Left colon (tissue), 2 donors: ENCODE measurements at places on chromosomes 16 and 17.

GRCh38 chr17:9273428-9274391 lies 252.4 kb downstream of the NTN1 start:
- DNase-seq: no peak

DNA sequence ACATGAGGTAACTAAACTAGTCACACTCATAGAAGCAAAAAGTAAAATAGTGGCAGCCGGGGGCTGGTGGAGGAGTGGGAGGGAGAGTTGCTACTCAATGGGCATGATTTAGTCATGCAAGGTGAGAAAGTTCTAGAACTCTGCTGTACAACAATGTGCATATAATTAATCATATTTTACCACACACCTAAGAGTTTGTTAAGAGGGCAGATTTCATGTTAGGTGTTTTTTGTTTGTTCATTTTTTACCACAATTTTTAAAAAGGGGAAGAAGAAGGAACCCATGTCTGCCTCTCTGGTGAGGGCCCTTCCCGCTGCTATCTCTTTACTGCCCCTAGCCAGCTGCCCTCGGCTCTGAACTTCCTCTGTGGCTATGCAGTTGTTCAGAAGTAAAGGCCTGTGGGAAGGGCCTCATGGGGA lies 11.2 kb downstream of the CD300LB start:
- DNase-seq: peak; percentile 16

- DNase-seq: no peak
These were observed 15.3 kb downstream of the MLYCD start for GRCh38 chr16:83914091-83914710.

- DNase-seq: no peak
These were observed 254.1 kb upstream of the KCNJ16 start for GRCh38 chr17:69820876-69821473.

- no peak for DNase-seq
These were observed 4.7 kb upstream of the BEAN1 start for GRCh38 chr16:66422366-66422765.

GRCh38 chr17:27915709-27916108 lies 22.5 kb upstream of the LYRM9 start:
- DNase-seq: no peak

DNA sequence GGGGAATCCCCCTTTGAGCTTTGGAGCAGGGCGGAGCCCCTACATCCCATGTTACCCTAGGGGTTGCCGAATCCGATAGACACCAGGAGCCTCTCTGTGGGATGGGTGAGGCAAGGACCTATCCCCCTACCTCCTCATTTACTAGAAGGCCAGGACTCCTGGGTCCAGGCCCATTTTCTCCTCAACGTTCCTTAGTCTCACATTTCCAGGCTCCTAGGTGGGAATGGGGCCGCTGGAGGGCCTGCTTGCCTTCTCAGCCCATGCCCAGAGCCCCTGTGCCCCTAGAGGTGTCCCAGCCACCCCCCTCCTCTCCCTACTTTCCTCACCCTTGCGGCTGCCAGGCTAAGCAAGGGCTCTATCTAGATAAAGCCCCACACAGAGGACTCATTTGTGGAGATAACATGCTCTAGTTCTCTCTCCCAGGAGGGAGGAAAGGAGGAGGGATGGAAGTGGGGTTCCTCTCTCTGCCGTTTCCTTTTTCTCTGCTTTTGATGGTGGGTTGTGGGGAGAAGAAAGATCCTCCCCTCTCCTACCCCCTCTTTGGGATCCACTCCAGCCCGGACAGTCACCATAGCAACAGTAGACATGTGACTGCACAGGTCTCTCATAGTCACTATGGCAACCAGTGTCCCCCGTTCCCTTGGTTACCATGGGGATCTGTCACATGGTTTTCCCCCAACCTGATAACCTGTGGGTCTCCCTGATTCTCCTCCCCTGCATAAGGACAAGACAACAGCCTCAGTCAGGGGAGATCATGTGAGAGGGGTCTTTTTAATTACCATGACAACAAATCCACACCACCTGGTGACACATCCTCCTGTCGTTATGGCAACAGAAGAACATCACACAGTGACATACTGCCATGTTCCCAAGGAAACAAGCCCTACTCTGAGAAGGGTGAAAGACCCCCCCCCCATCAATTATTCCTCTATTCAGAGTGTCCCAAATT lies 5.2 kb downstream of the CACNA1G start:
- DNase-seq: no peak

DNA sequence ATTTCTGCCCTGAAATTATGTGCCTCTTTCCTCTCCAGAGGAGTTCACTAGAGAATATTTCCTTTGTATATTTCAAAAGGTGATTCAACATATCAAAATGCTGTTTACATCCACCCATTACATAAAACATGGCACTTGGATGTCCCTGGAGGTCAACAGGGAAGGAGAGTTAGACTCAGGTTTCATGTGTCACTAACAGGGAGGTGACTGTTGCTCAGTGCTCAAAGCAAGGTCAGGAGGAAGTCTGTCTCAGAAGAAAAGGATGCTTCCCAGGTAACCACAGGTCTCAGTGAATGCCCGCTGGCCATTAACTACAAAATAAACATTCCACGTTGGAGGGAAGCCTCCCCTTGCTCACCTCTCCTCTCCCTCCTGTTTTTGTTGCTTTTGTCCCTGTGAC lies 198.6 kb downstream of the AXIN2 start:
- DNase-seq: no peak

DNA sequence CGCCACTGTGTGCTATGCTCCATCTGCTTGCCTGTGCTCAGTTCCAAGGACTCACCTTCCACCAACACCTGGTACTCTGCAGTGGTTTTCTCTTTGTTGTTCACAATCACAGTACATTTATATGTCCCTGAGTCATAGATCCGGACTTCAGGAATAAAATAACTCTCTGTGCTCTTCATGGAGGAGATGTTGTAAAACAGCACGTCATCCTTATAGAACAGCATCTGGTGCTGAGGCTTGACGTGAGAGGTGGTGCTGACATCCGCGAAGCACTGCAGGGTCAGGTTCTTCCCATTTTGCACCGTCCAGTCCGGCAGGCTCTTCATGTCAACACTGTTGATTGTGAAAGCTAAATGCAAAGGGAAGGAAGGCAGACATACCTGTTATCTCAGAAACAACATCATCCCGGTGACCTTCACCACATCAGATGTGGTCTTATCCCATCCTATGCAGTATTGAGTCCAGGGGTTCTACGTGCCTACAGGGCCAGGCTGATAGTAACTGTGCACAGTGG lies 12.8 kb downstream of the PECAM1 start:
- no peak for DNase-seq

DNA sequence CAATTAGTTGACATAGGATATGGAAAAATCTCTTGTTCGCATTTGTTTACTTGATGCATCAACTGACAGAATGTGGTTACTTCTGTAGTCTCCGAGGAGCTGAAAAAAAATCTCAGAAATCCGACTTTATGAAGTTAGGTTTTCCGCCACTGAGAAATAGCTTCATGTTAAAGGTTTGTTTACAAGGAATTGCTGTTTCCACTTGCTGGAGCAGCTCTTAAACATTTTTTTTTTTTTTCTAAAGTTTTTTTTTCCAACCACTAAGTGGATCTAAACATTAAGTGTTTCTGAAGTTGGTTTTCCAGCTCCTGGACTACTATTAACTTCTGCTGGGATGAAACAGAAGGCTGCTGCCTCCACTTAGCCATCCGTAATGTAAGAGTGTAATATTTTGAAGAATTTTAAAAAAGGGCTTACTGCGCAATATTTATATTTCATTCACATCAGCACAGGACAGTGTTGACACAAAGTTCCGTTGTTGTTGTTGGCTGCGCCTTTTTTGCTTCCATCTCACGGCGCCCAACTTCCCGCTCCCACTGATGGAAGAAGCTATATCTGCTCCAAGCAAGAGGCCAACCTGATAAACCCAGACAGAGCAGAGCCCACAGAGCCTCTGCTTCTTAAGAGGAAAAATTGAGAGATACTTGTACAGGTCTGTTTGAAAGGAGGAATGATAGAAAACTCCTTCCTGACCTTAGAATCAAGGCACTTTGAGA lies 167.7 kb upstream of the KCNJ16 start:
- no peak for DNase-seq

GRCh38 chr17:67358612-67359011 lies 7.8 kb downstream of the PSMD12 start:
- DNase-seq: no peak

DNA sequence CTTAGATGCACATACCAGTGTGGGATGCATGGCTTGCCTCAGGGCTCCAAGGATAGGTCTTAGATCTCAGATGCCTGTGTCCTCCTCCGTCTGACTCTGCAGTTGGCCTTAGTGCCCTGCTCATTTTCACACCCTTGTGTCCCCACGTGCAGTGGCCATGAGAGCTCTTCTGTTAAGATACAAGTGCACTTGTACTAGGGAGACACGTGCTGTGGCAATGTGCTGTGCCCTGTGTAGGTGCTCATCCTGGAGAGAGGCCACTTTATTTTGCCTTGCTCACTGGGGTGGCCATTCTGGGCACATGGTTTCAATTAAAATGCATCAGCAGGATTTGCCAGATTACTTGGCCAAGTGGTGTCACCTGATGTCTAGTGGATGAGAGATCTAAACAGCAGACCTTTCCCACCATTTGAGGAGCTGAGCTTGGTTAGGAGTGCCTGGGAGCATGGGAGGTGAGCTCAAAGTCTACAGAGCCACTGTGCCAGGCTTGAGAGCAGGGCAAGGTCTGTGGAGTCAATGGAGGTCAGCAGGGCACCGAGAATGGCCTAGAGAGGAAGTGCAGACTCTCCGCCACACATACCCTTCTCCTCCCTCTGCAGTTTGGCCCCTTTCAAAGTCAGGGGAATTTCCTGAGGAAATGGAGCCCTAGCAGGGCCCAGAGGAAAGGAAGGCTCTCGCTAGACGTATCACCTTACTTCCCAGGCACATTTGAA lies 25.2 kb upstream of the SMPD3 start:
- no peak for DNase-seq

- no peak for DNase-seq
These were observed 238.3 kb downstream of the XYLT1 start for GRCh38 chr16:17232487-17232886.

GRCh38 chr17:18999911-19000310 lies 4.7 kb downstream of the FAM83G start:
- DNase-seq: no peak

GRCh38 chr17:30093463-30094147 lies 23.0 kb upstream of the NSRP1 start:
- DNase-seq: no peak

GRCh38 chr17:48427598-48427997 lies 2.4 kb downstream of the SKAP1 start:
- DNase-seq: no peak

DNA sequence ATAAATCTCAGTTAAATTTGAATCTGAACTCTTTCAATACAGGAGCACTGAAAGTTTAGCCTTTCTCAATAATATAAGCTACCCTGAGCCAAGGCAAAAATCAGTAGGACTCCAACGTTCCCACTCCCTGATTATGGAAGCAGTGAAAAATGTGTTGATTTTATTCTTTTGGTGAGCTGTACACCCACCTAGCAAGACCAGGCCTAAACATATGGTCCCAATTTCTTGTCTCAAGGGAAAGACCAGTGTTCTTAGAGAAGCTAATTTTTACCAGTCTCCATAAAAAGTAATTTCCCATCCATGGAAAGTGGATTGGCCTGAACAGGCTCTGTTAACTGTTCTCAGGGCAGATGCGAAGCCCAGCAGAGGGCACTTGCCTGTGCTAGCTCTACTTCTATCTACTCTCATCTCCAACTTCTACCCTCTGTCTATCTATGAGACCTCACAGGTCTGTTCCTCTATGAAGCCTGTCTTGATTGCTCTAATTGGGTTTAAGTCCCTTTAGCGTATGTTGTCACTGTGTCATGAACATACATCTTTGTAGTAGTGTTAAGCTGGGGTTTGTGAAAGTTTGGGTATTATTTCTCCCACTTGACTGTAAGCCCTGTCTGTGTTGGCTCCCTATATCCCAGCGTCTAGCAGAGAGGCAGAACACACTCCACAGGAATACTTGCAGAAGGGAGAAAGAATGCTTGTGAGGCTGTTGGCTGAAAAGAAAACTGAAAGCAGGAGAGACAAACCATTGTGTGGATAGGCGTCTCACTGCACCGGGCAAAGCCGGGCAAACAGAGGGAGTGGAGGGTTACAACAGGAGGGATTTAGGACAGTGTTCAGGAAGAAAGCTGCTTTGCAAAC lies 167.1 kb upstream of the MAF start:
- peak; percentile 48 for DNase-seq

DNA sequence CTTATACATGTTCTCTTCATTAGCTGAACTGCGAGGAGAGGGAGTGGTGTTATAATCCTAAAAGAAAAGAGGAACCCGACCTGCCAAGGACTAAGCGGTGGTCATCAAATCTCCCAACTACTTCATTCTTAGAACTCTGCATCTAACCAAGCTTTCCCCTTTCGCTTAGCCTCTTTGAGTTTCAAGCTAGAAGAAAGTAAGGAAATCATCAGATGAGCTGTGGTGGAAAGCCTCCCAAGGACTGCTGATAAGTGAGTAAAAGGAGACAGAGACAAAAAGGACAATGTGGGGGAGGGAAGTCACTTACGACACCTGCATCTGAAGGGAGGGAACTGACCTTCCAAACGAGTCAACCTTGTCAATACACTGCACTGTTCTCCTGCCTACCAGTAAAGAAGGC lies 121.3 kb downstream of the TRIM37 start:
- no peak for DNase-seq

DNA sequence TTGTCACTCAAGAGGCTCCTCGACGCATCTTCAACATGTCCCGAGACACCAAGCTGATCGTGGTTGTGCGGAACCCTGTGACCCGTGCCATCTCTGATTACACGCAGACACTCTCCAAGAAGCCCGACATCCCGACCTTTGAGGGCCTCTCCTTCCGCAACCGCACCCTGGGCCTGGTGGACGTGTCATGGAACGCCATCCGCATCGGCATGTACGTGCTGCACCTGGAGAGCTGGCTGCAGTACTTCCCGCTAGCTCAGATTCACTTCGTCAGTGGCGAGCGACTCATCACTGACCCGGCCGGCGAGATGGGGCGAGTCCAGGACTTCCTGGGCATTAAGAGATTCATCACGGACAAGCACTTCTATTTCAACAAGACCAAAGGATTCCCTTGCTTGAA lies 101.0 kb downstream of the HS3ST2 start:
- DNase-seq: no peak

- peak; percentile 63 for DNase-seq
These were observed 2.5 kb downstream of the TTLL6 start for GRCh38 chr17:48814504-48814903.

GRCh38 chr16:22924492-22924891 lies 110.5 kb downstream of the HS3ST2 start:
- DNase-seq: no peak

GRCh38 chr17:44925731-44926697 lies 10.7 kb upstream of the GFAP start:
- no peak for DNase-seq

GRCh38 chr16:23105309-23105708 lies 43.9 kb downstream of the USP31 start:
- peak; percentile 22 for DNase-seq

- DNase-seq: no peak
These were observed 38.8 kb upstream of the C16orf82 start for GRCh38 chr16:27027971-27028370.
